NCI-H1105 (cell line): ENCODE measurements at places on chromosomes 2 and 18.

GRCh38 chr18:38035193-38035592 is 469.6 kb upstream of the CELF4 start:
- DNase-seq = no peak

GRCh38 chr18:25510096-25510495 is 158.1 kb upstream of the ZNF521 start:
- no peak for DNase-seq

DNA sequence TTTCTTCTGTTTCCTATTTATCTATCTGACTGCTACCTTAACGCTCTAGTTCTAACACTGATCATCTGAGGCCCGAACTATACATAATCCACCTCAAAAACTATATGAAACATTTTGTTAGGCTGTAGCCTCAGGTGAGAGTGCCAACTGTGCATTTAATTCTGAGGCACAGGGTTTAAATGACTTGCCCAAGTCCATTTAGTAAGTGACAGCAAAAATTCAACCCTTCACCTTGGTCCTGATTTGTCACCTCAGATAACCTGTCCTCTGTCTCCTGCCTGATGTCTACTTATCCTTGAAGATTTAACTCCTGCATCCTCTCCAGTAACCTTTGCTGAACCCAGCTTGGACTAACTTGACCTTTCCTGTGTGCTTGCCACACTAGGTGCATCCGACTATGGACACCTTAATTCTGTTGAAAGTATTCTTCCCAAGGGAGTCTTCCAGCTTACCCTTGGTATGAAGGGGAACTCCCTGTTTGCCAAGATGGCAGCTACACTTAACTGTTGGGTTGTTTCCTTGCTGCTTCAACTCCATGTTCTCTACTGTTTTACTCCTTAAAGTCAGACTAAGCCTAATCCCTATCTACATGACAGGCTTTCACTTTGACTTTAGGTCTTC is 23.5 kb downstream of the CD302 start:
- no peak for DNase-seq

GRCh38 chr2:123500988-123501387 is 524.1 kb upstream of the CNTNAP5 start:
- no peak for DNase-seq

DNA sequence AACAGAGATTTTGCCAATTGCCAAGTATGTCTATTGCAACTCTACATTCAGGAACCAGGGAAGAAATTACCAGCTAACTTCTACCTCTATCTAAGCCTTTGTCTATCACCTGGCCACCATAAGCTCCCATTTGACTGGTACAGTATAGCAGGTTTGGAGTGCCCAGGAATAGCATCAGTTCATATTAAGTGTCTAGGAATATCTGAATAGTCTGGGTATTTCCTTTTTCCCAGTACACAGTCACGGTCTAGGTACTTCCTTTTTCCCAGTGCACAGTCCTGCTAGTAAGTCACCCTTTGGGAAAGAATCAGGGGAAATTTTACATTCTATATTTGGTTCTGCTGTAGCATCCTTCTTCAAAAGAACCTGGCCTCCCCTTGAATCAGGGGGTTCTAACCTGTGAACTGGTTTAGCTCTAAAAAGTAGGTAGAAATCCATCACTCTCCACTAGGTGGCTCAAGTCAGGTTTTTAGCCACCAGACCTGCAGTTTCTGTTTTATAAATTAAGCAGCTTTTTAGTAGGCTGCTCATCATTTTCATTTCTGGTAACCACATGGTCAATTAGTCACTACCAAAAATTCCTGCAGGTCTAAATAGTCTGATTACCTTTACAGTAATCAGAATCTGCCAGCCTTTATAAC is 49.3 kb upstream of the DNAJC10 start:
- DNase-seq = no peak

GRCh38 chr18:25298853-25299274 is 53.1 kb downstream of the ZNF521 start:
- no peak for DNase-seq

GRCh38 chr18:12838178-12838634 is 45.8 kb downstream of the PTPN2 start:
- no peak for DNase-seq

- no peak for DNase-seq
Observed at GRCh38 chr2:101273056-101273455, 20.4 kb downstream of the CNOT11 start.

- DNase-seq = no peak
Observed at GRCh38 chr2:241540401-241540770, 18.2 kb upstream of the BOK start.

- peak; percentile 16 for DNase-seq
Observed at GRCh38 chr2:9178110-9178903, 28.3 kb upstream of the ASAP2 start.

DNA sequence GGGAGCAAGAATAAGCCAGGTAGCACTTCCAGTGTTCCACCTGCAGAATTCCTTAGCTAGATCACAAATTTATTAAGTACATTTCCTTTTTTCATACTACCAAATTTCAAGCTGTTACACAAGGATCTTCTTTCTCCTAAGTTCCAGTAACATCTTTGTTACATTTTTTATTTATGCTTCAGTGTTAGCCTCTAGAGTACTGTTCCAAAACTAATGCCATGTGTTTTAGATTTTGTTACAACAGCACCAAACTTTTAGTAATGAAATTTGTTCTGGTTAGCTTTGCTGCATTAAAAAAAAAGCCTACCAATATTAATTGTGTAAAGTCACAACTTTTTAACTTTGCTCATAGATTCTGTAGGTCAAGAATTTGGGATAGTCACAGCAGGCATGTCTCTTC is 161.1 kb downstream of the CAMKMT start:
- no peak for DNase-seq

DNA sequence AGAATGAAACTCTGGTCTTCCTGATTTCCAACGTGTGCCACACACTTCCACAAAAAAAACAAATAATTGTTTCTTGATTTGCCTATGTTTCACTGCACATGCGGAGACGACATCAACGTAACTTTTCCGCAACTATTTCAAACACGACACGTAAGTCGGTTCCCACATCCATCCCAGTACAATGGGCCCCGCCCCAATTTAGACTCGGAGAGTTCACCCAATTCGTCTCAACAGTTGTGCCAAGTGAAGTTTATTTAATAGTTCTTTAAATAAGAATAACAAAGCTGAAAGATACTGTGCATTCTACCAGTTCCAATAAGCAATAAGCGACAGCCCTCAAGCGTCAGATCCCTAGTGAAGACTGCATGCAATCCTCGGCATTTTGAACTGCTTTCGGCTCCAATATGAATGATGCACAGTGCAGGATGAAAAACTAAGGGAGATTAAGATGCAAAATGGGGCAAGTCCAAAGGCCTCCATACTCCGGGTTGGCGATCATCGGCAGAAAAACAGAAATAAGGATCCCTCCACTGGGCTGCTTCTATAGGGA is 664 bp downstream of the CCT4 start:
- no peak for DNase-seq

DNA sequence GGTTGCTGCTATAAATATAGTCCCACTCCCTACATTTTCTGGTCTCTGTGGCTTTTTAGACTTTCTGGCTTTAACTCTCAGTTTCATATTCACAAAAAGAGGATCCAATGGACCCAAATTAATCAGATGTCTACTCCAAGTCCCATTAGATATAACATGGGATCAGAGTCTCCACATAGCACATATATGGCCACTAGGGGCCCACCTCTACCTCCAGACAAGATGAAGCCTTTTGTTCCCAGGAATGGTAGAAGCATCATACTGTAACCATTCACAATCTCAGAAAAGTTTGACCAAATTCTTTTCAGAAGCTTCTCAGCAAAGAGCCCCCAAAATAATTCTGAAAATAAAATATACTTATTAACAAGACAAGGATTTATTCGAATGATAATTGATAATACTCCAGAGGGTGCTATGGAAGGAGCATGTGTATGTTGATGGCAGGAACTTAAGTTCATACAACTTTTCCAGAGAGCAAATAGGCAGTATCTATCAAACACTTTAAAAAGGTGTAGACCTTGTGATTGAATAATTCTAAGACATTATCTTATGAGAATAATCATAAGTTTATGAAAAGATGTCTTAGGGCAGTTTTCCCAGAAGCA is 382.3 kb upstream of the CRIM1 start:
- no peak for DNase-seq

DNA sequence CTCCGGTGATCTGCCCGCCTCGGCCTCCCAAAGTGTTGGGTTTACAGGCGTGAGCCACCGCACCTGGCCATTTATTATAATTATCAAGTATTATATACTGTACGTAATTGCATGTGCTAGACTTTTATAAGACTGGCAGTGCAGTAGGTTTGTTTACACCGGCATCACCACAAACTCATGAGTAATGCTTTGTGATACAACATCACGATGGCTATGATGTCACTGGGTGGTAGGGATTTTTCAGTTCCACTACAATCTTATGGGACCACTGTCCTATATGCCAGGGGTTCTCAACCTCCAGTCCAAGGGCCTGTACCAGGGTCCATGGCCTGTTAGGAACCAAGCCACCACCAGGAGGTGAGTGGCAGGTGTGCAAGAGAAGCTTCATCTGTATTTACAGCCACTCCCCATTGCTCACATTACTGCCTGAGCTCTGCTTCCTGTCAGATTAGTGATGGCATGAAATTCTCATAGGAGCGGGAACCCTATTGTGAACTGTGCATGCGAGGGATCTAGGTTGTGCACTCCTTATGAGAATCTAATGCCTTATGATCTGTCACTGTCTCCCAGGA is 9.4 kb downstream of the SCYGR4 start:
- no peak for DNase-seq

GRCh38 chr2:86171295-86171694 is 24.0 kb downstream of the IMMT start:
- no peak for DNase-seq

- DNase-seq = no peak
Observed at GRCh38 chr2:69767034-69767433, 25.1 kb downstream of the ANXA4 start.

GRCh38 chr18:58313491-58314032 is 269.5 kb downstream of the NEDD4L start:
- peak; percentile 45 for DNase-seq

DNA sequence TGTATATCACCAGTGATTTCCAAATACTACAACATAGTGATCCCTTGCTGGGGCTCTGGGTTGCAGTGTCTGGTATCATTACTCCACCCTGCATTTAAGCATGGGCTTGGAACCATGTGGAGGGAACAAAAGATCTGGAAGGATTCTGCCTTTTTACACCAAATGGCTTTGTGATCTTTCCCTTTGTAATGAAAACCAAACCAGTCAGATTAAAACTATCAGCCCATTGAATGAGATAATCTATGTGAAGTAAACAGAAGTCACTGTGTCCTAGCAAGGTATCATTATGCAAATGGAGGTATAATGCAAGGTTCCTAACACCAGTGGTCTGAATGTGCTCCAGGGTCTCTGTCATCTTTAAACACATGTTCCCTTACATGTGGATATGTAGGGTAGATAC is 474.7 kb upstream of the TNP1 start:
- DNase-seq = no peak

DNA sequence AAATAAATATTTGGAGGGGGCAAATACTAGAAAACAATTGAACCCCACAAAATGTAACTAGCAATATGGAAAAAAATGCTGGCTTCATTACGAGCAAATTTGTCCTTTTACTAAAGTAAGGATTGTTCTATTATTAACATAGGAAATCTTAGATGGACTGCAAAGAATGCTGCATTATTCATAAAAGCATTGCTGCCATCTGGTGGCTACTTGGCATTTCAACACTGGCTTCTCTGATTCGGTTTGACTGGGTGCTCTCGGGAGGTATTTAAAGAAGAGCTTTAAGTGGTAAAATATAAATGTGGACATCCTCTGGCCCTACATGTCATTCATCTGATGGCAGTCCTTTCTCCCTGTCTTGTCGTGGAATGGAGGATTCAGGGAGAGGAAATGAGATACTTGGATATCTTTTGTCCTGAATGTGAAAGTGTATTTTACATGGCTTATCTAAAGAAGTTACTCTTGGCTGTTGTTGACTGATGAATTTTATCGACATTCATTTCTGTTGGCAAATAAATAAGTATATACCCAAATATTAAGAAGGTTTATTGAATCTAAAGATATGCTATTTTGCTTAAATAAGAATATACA is 130.2 kb downstream of the ARHGAP15 start:
- DNase-seq = peak; percentile 53

DNA sequence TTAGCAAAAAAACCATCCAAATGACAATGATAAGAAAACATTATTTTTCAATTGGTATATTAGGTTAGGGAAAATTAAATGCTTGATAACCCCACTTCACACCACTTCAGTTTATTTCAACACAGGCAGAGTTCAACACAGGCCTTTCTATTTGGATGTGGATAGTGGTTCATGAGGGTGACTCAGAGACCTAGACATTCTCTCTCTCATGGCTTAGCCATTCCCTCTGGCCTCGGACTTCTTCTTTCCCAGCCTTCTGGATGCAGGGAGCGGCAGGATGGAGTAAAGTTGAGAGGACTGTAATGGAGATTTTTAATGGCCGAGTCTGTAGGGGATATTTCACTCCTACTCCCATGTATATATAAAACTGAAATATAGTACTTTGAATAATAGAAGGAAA is 109.7 kb downstream of the CTNNA2 start:
- no peak for DNase-seq

- no peak for DNase-seq
Observed at GRCh38 chr2:86039963-86040655, 65.6 kb downstream of the POLR1A start.

GRCh38 chr2:237642038-237642734 is 14.8 kb downstream of the LRRFIP1 start:
- DNase-seq = no peak

- DNase-seq = no peak
Observed at GRCh38 chr2:25294573-25295462, 46.9 kb downstream of the DNMT3A start.

DNA sequence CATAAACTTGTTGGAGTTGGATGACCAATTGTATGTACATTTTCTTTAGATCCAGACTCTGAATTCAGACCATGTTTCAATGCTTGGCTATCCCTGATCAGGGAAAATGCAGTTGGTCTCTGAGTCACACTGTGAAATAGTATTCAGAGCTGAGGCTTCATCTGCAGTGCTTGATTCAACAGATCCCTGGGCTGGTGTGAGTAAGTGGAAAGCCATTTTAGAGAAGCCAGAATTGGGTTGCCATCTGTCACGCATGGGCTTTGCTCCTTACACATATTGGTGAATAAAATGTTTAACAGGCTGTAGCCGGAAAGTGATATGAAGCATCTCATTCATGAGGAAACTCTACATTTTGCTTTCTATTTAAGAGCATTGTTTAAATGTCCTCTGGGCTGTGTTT is 50.0 kb upstream of the ACYP2 start:
- no peak for DNase-seq

GRCh38 chr2:55038428-55038827 is 11.8 kb downstream of the RTN4 start:
- no peak for DNase-seq

- DNase-seq = no peak
Observed at GRCh38 chr2:231720987-231721966, 13.0 kb downstream of the PTMA start.

- no peak for DNase-seq
Observed at GRCh38 chr2:974054-974453, 23.4 kb downstream of the SNTG2 start.

DNA sequence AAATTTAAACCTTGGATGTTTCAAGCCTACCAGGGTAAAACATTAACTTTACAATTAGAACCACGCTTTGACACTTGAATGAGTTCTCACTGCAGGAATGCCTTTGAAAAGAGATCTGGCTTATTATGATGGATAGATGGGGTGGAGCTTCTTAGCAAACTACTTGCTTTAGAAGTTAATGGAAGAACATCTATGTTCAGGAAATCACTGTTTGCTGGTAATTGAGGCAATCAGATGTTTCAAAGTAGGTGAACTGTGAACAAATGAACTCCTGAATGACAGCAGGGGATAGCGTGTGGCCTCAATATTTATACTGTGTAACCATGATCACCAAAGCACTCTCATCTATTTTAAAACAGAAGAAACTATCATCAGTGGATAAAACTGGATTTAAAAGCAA is 383.6 kb downstream of the PIK3C3 start:
- DNase-seq = no peak
